ENCODE measurements at places on chromosomes 6 and 20.

DNA sequence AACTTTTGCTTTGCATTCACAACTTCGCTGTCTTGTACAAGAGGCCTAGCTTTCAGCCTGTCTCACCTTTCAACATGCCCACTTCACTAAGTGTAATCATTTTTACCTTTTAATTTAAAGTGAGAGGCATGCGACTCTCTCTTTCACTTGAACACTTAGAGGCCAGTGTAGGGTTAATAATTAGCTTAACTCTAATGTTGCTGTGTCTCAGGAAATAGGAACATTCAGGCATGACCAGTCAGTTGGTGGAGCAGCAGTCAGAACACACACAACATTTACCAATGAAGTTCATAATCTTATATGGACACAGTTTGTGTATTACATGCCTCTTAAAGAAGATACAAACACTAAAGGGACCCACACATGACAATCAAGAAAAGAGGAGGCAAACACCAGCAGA, 47.6 kb downstream of the HTR1B start:
- no peak for DNase-seq

DNA sequence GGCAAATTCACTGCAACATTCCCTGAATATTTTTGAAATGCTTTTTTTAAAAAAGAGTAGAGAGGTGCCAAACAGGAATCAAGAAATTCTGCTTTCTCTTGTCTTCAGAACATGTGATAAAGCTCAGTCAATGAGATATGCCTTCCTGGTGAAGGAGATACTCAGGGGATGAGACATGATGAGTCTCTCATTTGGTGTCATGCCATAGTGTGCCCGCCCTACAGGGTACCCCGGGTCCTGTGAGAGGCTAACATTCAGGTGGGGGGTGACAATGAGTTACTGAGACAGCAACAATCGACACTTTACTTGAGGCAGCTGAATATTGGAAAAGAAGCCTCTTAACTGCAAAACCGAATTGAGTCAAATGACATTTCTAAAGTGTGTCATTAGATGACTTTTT, 6.7 kb downstream of the CCR6 start:
- DNase-seq = no peak

GRCh38 chr6:169175360-169175887, 78.2 kb downstream of the THBS2 start:
- DNase-seq = no peak

GRCh38 chr6:501891-502601, 110.5 kb downstream of the IRF4 start:
- no peak for DNase-seq

DNA sequence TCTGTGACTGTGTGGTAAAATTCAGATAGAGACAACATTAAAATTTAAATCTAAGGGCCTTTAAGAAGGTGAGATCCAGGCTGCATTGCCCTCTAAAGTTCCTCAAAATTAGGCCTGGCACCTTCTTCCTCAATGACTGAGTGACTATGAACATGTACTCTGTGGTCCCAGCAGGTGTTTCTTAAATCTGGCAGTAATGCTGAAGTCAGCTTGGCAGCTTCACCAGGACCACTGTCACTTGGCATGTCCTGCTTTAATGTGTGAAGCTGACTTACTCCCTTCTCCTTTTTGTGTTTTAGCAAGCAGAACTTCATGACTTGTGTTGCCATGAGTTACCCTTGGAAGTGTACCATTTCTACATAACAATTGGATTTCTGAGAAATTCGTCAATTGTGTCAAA, 141.7 kb downstream of the NKAIN2 start:
- DNase-seq = no peak

DNA sequence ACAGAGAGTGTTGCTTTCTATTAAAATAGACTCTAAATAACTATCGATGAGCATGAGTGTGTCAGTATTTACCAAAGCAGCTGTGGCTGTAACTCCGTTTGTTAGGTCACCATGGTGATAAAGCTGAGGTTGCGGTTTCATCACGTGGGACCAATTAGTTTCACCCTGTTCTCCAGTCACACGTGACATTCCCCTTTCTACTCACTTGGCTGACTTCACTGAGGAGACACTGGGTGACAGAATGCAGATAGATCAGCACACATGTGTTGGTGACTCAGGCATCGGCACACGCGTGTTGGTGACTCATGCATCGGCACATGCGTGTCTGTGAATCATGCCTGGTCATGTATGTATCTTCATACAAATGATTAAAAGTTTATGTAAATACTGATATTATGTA, 285.4 kb downstream of the THBS2 start:
- DNase-seq = no peak

DNA sequence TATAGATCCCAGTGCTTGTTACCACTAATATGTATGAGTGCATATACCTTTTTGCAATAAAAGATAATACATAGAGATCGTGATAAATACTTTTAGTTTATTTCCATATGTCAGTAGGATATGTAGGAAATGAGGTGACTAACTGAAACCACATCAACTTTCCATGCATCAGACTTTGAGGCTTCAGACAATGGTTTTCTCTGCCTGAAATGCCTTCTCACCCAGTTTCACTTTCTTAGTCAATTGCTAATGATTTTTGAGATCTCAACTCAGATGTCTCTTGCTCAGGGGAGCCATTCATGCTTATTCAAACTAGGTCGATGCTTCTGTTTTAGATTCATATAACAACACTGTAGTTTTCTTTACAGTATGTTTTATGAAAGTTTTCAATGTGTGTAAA, 626.6 kb upstream of the ADGRB3 start:
- DNase-seq = no peak

GRCh38 chr6:163122365-163122764, 292.2 kb upstream of the QKI start:
- no peak for DNase-seq

GRCh38 chr6:24766680-24767462, 7.9 kb upstream of the GMNN start:
- no peak for DNase-seq

DNA sequence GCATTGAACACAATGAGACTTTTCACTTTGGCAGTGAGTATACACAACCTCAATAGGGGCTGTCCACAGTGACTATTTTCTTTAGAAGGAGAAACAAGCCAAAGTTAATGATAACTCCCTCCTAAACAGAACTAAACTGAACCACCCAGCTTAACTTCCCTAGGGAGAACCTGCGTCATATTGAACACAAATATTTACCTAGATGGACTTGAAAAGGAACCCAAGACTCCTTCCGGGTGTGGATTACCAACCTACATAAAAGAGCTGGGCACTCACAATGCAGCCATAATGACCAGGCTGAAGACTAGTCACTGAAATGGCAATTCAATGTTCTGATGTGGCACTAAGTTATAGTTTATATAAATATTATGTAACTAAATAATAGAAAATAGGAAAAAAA, 160.6 kb downstream of the IBTK start:
- no peak for DNase-seq

- no peak for DNase-seq
Observed at GRCh38 chr6:14001329-14002012, 76.7 kb downstream of the RNF182 start.

DNA sequence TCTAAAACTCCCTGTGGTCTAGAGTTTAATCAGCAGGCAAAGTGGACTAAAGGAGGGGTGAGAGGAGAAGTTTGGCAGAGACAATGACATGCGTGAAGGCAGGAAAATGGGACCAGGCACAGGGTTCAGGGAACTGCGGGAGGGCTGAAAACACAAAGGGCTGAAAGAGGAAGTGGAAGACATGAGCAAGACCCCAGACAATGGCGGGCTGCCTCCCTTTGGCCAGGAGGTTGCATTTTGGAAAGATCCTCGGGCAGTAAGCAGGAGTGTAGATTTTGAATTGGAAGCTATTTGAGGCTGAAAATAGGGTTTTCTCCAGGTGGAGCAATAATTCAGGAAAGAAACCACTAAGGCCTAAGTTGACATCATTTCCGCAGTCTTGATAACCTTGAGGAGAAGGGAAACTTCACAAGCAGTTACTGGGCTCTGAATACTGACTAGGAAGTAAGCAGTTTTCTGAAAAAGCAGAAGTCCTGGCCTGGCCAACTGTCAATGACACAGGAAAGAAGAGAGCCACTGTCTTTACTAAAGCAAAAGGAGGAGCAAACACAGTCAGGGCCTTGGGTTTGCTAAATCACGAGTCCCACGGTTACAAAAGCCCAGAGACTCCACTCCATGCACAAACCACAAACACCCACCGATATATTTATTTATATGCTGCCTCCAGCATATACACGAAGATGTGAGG, 3.4 kb downstream of the LY86 start:
- no peak for DNase-seq

GRCh38 chr20:47397652-47398301, 41.3 kb upstream of the ZMYND8 start:
- DNase-seq = no peak

DNA sequence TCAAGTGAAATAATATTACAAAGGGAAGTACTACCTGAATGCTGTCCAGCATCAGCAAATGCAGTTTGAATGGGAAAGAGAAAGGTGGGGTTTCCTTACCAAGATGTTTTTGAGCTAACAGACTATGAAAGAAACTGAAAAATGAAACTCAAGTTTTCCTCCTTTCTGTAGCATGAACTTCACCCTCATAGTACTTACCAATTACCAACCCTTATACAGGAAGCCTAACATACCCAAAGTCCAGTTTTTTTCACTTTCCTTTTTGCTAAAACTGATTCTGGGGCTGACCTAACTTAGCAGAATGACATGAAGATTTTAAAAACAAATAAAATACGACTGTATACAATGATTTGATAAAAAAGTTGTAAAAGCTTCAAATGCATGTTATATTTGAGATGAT, 5.2 kb downstream of the ZNFX1 start:
- no peak for DNase-seq

DNA sequence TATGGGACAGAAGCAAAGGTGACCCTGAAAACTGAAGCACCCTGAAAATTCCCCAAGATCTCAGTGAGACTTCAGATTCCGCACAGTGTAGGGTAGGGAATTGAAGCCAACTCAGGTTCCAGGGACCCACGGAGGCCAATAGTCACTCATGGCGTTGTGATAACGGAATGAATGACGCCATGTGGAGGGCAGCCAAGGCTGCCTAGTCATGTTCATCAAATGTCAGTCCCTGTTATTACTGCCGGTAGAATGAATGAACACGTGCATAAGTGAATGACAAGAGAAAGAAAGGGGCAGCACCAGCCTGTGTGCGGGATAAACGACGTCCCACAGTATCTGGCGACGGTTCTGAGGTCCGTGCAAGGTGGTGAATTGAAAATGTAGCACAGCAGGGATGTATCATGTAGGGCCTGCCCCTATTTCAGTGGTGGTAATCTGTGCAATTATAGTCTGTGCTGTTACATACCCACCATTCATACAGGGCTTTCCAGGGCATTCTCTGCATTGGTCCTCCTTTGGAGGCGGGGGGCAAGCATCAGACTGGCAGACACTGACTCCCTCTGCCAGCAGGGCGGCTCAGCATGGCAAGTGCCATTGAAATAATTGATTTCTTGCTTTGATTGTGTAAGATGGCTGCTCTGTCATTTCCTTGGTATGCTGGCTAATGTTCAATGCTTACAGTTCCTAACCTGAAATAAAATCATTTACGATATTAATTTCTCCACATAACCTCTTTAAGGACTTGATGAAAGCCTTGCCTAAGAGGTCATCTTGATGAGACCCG, 386.9 kb downstream of the CDH4 start:
- no peak for DNase-seq

- DNase-seq = no peak
Observed at GRCh38 chr6:38027685-38028373, 208.3 kb downstream of the ZFAND3 start.

GRCh38 chr6:128188678-128189077, 287.8 kb upstream of the THEMIS start:
- DNase-seq = no peak

DNA sequence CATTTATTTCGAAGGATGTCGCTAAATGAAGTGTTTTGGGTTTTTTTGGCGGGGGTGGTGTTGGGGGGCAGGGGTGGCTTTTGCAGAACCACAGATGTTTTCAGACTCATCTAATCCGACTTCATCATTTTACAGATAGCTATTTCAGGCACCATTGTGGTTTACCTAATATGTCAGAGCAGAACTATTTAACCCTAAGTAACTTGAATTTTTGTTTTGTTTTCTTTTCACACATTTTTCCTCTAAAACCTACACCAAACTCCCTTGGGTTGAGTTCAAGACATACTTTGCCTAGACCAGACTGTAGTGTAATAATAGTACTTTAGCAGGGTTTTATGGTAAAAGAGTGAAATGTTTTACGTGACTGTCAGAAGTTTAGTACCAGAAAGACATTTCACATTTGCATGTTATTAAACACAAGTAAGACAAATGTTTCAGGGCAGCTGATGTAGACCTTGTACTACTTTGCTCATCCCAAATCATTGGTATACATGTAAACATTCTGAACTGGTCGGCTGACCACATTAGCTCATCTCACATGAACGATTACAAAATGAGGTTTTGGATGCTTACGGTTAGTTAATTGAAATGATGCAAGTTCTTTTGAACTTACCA, 37.7 kb downstream of the MAP3K4 start:
- no peak for DNase-seq

All from dorsolateral prefrontal cortex (tissue), 122 donors.